Activated CD4-positive, alpha-beta T cell treated with anti-CD3 and anti-CD28 coated beads, Interleukin-2, amount 50 U/mL, for 48 hours (primary cell): ENCODE measurements at places on chromosomes 2 and 18.

DNA sequence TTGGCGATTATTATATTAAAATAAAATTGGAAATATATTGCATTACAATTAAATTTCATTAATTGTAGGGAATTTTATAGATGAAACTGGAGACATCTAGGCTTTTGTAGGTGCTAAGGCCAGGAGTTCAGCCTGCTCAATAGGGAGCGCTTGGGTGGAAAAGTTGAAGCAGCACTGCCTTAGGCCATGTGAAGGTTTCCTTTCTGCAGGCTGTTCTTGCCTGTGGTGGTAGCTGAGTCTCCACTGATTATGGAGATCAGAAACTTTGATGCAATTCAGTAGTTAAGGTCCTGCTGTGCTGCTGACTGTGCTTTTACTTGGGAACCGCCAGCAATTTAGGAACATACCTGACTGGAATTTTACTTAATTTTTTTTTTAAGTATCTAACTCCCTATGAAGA lies 179.9 kb upstream of the BOD1L2 start:
- DNase-seq: no peak

GRCh38 chr2:123864416-123864815 lies 160.7 kb upstream of the CNTNAP5 start:
- no peak for DNase-seq

DNA sequence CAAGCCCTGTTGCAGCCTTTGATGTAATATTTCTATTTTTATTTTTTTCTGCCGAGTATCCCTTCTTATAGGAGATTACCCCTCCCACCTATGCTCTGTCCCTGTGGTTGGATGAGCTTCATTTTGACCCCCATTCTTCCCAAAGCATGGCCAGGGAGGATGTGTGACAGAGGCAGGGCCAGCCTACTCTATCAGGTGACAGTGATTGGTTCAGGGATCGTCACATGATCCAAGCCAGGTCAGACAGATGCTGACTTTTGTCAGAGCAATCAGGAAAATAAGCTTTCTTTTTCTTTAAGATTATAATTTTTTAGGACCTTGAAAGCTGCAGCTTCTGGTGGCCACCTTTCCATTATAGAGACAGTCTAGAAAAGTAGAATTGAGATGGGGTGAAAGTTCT lies 314.3 kb downstream of the NUP35 start:
- DNase-seq: no peak

GRCh38 chr2:187155476-187155875 lies 292.6 kb downstream of the CALCRL start:
- no peak for DNase-seq

- no peak for DNase-seq
Measured at GRCh38 chr2:193841384-193842150, 1646.8 kb upstream of the TMEFF2 start.

- no peak for DNase-seq
Measured at GRCh38 chr2:135009339-135009738, 37.9 kb downstream of the MAP3K19 start.

DNA sequence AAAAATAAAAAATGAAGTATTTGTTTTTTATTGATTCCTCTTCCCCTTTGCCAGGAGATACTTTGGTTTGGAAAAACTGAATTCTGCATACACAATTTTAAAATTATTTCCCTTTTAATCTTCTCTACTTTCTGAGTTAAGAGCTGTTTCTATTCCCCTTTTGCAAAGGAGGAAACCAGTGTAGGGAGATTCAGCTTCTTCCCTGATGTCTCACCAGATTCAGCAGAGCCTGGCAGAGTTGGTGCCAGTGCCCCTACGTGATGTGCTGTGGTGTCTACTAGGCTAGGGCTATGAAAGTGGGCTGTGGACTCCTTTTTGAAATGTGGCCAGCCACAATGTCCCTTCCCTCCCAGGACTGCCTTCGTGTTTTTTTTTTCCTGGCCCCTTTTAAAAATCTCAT lies 2.4 kb downstream of the RPE start:
- DNase-seq: no peak

DNA sequence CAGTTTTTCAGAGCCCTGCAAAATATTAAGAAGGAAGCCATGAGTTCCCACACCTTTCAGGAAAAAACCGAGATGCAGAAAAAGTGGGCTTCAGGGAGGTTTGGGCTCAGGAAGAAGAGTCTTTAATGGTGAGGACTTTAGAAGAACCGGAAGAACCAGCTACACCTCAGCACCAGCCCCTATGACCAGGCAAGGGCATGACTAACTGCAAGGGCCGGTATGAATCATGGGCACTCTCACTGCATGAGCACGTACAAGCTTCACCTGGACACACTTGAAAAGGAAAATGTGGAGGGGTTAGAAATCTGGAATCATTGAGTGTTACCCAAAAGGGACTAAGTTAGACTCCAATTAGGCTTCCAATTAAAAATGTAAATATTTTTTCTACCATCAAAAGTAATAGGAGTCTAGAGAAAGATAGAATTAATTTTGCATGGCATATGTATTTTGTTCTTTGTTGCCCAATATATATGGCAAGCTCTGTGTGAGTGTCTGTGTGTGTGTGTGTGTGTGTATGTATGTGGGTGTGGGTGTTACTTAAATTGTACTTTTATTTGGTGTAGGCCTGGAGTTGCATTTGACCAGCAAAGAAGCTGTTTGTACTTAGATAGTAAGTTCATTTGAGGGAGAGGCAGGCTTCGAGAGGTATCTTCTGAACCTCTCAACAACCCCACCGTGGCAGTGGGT lies 66.5 kb upstream of the THUMPD2 start:
- no peak for DNase-seq

DNA sequence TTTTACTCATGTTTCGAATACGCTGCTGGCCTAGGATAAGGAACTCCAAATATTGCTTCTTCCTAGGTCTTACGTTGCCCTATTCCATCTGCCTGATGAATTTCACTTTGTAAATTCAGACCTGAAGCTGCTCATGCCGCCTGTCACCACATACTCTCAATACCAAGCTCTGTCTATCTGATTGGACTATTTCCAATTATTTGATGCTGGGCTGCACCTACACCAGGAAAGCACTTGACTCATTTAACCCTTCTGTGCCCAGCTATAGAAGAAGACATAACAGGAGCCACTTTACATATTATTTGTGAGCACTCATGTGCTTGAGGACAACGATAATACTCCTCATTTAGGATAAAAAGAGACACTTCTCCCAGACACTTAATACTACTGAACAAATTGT lies 1293.9 kb upstream of the LRRTM1 start:
- DNase-seq: no peak

DNA sequence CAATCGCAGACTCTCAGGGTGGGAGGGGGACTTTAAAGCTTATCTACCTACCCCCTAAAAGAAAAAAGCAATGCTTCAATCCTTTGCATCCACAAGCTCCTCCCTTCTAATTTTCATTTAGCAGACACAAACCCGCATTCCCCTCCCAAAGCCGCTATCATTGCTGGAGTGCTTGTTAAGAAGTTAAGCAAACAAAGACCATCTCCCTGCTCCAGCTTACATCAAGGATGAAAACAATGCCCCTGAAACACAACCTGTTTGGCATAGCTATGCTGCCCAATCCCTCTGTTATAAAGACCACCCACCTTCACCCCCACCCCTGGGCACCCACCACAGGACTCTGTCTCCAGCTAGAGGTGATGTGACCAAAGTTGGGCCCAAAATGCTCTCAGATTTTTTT lies 33.0 kb downstream of the REEP1 start:
- no peak for DNase-seq

DNA sequence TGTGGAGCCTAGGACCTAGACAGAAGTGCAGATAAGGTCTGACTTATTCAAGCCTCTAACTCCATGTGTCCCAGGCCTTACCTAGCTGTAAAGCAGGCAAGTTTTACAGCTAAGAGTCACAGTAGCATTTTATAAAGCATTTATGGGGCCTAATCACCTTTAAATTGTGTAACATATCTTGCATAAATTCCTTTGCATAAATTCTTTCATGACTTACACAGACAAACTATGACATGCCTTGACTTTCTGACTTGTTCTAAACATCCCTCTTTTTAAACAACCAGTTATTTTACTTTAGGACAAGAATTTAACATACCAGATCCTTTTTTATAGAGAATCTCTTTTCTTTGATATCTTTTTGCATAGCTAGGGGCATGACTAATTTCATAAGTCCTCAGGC lies 1257.8 kb upstream of the NRXN1 start:
- no peak for DNase-seq

DNA sequence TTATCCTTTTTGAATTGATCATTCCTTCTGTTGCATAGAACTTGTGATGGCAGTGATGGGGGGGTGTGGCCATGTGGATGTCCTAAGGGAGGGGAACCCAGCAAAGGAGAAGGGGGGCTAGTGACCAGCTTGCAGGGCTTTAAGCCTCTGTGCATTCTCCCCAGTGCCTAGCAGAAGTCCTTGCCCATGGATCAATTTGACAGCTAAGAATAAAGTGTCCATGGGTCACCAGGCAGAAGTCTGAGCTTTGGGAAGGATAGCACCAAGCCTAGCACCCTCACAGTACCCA lies 39.6 kb upstream of the FAM136A start:
- DNase-seq: no peak

DNA sequence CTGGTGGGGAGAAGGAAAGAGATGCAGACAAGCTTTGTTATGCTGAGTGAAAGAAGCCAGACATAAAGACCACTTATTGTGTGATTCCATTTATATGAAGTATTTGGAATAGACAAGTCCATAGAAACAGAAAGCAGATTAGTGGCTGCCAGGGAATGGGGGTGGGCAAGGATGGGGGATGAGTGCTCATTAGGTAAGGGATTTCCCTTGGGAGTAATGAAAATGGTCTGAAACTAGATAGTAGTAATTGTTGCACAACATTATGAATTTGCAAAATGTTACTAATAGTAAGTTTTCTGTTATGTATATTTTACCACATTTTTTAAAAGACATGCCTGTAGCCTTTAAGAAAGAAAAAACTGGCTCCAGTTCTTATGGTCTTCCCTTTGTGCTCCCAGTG lies 154.9 kb downstream of the LNPK start:
- no peak for DNase-seq

DNA sequence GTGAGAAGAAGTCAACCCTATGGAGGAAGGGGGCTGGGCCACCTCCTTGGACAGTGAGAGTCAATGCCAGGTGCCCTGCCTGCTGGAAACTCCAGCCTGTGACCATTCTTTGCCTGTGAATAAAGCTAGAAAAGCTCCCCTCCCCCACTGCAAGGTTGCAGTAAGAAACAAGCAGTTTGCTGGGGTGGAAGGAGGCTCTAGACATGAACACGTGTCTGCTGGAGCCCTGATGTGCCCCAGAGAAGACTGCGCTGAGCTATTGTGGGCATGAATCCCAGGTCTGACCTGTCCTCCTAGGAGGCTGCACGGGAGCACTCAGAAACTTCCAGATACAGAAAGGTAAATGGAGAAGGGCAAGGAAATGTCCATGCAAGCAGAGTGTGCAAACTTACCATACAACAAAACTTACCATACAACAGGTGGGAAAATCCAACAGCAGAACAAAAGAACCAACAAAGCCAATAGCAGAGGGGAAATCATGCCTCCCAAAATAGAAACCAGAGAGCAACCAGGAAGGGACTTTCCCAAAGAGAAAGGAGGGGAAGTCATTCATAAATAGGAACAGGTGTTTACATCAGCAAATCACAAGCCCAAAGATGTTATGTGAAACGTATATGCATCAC lies 278.7 kb downstream of the BCL2 start:
- DNase-seq: no peak

- DNase-seq: no peak
Measured at GRCh38 chr2:195016841-195017240, 640.2 kb upstream of the SLC39A10 start.

- DNase-seq: no peak
Measured at GRCh38 chr2:66925128-66925527, 472.0 kb upstream of the ETAA1 start.

- DNase-seq: no peak
Measured at GRCh38 chr2:148957023-148957422, 81.5 kb upstream of the LYPD6B start.

- no peak for DNase-seq
Measured at GRCh38 chr2:68206793-68207192, 45.5 kb downstream of the PPP3R1 start.

DNA sequence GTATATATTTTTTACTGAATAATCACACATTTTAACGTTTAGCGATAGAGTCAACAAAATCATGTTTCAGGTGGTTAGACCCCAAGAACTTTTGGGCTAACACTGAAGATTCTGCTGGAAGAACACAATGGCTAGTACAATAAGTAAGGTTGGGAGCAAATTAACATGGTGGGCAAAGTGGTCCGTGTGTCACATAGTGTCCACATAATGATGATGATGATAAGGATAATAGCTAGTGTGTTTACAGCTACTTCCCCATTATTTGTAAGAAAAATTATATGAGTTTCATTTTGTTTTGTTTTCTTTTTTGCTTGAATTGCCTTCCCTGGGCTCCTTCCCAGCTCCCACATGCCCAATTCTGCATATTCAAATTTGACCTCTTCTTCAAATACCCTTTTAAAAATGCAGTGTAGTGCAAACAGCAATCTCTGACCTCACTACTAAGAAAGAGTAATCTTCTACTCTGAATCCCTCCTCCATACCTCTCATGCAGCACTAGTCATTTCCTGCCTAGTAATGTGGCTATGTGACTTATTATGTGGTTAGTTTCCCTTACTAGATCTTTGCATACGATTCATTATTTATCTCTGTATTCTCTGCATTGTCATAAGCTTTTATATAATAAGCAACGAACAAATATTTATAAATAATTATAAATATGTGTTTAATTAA lies 16.9 kb upstream of the VPS54 start:
- DNase-seq: no peak

DNA sequence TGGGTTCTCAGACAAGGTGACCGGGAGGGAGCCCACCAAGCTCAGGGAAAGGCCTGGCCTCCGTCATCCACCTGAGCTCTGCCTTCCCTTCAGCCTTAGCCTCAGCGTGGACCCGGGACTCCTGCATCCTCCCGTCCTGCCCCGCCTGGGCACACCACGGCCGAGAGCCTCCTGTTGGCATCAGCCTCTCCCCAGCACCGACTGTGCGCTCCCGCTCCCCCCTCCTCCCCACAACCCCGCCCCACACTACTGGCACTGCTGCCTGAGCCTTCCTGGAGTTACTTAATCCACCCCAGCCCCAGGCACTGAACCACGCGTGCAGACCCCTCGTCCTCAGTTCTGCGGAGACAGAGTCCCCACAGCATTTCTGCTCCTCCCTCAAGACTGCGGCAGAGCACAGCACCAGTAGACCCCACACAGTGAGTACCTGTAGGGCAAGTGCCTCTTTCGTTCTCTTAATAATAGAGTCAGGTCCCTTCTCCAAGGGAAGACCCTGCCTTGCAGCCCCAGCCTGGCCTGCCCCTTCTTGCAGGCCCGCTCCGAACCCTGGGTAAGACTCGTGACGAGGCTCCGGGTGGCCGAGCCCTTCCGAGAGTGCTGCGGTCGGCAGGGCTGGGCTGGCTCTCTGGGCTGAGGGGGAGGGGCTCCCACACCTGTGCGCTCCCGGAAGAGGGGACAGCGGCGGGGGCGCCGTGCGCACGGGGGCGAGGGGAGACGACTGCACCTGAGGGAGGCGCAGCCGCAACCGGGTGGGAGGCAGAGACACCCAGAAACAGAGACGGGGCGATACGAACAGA lies at the start of gene AMER3:
TSS of gene AMER3 (plus strand) at position 285 of the 797 bp plus-strand sequence. CDS start 6,533 bp downstream, outside the sequence.
- no peak for DNase-seq

DNA sequence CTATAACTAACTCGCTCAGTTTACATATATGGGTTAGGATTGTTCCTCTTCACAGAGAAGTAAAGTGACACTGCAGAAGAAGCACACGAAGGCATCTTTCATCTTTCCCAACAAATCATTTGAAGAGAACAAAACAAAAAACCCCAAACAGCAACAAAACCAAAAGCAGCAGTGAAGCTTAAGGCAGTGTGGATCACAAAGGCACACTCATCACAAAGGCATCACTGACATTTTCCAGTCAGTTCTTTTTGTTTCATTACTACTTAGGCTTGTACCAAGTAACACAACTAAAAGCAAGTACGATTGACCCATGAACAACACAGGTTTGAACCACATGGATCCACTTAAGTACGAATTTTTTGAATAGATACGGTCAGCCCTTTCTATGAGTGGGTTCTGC lies 75.7 kb downstream of the RNF152 start:
- no peak for DNase-seq
